ENCODE measurements at places on chromosomes 13 and 19.
A peak's percentile ranks its signal among the peaks of the same experiment; 100 is the strongest.

- DNase-seq = no peak
Observed at GRCh38 chr19:55487924-55488687, at the start of gene SSC5D. SSC5D (plus strand) TSS chr19:55488436; CDS start chr19:55488590, 154 bp downstream.

DNA sequence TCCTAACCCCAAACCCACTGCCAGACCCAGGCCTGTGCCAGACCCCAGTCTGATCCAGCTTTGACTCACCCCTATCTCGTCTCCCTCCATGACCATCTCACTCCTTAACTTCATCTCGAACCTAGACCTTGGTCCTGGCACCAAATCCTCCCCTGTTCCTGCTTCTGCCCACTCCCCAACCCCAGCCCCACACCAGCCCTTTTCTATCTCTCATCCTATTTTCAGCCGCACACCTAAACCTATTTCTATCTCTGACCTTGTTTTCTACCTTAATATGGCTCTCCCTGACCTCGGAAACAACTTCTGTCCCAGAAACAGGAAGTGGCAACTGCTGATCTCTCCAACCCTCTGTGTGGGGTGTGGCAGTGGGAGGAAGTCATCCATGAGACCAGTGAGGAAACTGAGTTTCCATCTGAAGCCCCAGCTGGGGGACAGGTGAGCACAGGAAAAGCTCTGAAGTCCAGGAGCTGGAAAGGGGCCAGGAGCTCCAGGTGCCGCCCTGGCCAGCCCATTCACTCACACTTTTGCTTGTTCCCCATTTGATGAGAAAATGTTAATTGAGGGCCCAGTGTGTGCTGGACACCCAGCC, 13.7 kb downstream of the PTH2 start:
- DNase-seq = no peak

- DNase-seq = no peak
Observed at GRCh38 chr13:62278271-62278670, 862.6 kb upstream of the PCDH20 start.

GRCh38 chr13:61246351-61246750, 169.3 kb downstream of the PCDH20 start:
- DNase-seq = no peak

GRCh38 chr19:35247526-35248309, 1.1 kb upstream of the LSR start:
- peak; percentile 69 for DNase-seq

GRCh38 chr19:19109601-19110000, 28.7 kb downstream of the TMEM161A start:
- no peak for DNase-seq

DNA sequence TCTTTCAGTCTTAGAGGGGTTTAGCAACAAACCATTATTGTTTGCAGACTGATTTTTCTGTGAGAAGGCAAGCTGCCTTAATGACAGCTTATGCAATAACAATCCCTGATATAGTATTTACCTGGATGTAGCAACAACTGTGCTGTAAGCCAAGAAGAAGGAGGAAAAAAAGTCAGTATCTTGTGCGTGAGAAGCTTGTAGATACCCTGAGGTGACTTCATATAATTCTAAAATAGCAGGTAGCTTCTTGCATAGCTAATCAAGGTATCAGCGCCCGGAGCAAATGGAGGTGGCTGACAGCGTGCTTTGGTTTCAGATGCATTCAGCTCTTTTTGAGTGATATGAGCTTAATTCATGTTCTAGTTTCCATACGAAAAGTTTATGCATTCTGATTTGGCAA, 309.8 kb downstream of the KLF5 start:
- DNase-seq = no peak

DNA sequence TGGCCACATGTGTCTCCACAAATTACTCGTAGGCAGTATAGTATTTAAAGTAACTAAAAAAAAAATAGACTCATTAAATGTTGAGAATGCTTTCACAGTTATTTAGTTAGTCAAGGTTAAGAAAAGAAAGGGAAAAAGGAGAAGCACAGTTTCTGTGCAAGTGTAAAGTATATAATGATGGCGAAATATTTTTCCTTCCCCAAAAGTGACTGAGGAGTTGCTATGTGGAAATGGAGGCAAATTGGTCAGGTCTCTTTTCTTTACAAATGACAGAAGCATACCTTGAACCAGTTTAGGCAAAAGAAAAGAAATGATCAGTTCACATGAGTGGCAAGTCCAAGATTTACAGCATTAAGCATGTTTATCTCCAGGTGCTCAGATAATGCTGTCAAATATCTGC, 18.0 kb downstream of the CSNK1A1L start:
- no peak for DNase-seq

DNA sequence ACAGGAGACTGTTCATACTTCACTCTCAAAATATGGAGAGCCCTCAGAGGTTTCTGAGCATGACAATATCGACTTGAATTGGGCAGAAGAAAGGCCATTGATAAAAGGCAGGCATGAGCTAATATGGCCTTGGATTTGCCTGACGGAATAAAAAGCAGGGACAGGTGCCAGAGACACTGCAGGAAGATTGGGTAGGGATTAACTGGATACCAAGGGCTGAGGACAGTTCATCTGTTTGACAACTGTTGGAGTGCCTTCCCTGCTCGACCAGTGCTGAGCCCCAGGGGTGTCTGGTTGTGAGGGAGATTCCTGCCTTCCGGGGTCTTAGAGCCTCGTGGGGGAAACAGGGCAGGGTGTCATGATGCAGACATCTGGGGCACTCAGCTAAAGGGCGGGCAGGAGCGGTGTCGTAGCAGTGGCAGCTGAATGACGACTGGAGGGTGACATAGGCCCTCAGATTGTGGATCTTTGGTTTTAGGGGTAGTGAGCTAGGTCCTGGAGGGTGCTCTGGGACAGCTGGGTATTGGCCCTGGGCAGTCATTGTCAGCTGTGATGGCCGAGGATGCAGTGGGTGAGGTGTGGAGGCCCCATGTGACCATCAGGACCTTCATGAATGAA, 12.3 kb downstream of the GATAD2A start:
- DNase-seq = no peak

DNA sequence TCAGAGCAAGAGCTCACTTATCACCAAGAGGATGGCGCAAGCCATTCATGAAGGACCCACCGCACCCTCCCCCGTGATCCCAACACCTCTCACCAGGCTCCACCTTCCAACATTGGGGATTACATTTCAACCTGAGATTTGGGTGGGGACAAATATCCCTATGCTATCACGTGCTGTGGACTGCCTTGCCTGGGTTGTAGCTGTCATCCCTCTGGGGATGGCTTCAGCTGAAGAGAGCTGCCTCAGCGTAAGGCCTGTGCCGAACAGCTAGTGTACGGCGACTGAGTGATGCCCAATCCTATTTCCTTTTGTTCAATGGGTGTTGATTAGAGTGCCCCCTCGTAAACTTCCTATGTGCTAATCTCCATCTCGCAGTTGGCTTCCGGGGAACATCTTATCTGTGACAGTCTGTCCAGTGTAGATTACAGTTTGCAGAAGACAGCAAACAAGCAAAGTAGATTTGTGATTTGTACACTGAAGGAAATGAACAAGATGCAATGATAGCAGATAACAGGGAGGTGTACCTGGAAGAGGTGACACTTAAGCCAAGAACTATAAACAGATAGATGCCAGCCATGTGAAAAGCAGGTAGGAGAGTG, 11.8 kb upstream of the RCBTB1 start:
- DNase-seq = no peak

- no peak for DNase-seq
Observed at GRCh38 chr13:113076681-113077401, 28.8 kb upstream of the F7 start.

- no peak for DNase-seq
Observed at GRCh38 chr13:27988520-27988919, at the start of gene URAD. URAD (minus strand) TSS chr13:27988693; CDS start chr13:27988637, 56 bp downstream.

DNA sequence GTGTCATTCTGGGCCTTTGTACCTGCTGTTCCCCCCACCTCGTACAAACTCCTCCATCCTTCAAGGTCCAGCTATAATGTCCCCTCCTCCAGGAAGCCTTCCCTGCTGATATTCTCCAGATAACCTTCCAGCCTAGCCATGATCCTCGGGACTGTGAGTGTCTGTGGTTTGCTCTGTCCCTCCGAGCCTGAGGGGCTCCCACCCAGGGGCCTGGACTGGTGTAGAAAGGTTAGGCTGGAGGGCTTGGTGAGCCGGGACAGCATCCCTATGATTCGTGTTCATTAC, 2.9 kb upstream of the COMP start:
- DNase-seq = no peak

DNA sequence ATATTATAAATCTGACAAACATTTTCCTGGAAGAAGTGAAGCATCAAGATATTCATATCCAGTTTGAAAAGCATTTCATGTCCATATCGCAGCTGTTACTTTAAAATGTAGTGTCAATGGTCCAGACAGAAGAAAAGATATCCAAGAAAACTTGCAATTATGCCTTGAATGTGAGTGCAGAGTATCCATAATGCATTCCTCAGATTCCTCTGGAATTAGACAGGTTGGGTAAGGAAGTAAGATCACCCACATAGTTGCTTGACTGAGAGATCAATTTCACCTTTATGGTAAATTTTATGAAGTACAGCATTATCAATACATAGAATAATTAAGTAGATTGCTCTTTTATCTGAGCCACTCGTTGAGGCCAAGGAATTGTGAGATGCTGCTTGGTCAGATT, 327.0 kb upstream of the SLITRK5 start:
- no peak for DNase-seq

GRCh38 chr13:48302871-48303358, 636 bp upstream of the RB1 start:
- no peak for DNase-seq

DNA sequence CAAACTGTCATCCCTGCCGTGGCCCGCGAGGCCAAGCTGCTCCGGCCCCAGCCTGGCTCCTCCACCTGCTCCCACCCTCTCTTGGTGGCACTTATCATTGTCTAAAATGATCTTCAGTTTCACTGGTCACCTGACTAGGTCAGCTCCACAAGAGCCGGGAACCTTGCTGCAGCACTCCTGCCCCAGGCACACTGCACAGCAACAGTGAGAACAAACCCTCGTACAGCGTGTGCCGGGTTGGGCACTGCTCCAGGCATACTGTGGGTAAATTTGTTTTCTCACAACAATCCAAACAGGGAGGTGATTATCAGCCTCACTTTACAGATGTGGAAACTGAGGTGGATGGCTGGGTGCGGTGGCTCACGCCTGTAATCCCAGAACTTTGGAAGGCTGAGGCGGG, 8.9 kb downstream of the DEDD2 start:
- no peak for DNase-seq

DNA sequence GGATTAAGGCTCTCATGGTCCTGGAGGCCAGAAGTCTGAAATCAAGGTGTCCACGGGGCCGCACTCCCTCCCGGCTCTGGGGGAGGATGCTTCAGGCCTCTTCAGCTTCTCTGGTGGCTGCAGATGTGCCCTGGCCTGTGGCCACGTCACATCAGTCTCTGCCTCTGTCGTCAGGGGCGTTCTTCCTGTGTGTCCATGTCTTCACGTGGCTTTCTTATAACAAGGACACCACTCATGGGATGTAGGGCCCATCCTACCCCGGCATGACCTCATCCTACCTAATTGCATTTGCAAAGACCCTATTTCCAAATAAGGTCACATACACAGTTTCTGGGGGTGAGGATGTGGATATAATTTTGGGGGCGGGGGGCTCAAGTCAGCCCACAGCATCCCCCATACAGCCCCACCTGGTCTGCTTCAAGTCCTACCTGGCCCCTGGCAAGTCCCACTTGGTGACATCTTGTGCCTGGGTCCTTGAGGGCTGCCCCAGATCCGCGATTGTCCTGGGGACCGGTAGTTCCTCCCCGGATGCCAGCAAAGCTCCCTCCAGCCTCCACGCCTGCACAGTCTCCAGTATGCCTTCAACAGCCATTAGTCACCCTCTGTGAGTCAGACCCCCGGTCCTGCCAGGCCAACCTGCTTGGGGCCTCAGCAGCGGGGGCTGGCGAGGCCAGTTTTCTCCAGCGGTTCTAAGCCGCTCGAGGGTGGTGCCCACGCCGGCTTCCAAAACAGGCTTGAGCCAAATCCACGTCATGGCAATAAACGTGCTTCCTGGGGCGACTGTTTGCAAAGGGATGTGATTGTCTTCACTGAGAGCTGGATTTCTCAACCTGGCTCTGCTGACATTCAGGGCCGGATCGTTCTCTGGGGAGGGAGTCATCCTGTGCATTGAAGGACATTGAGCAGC, 32.2 kb downstream of the MYO9B start:
- DNase-seq = peak; percentile 98

DNA sequence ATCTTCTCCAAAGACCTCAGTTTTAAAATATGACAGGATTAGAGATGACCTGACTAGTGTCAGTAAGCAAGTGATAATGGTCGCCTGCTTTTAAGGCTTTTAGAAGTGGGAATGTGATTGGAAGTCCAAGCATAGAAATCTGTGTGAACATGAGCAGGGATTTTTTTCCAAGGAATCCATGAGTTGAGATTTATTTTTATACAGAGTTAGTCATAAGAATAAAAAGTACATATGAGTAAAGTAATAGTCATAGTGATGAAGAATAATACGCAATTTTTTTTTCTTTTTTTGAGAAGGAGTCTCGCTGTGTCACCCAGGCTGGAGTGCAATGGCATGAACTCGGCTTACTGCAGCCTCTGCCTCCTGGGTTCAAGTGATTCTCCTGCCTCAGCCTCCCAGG, 1.6 kb downstream of the ZNF546 start:
- no peak for DNase-seq

DNA sequence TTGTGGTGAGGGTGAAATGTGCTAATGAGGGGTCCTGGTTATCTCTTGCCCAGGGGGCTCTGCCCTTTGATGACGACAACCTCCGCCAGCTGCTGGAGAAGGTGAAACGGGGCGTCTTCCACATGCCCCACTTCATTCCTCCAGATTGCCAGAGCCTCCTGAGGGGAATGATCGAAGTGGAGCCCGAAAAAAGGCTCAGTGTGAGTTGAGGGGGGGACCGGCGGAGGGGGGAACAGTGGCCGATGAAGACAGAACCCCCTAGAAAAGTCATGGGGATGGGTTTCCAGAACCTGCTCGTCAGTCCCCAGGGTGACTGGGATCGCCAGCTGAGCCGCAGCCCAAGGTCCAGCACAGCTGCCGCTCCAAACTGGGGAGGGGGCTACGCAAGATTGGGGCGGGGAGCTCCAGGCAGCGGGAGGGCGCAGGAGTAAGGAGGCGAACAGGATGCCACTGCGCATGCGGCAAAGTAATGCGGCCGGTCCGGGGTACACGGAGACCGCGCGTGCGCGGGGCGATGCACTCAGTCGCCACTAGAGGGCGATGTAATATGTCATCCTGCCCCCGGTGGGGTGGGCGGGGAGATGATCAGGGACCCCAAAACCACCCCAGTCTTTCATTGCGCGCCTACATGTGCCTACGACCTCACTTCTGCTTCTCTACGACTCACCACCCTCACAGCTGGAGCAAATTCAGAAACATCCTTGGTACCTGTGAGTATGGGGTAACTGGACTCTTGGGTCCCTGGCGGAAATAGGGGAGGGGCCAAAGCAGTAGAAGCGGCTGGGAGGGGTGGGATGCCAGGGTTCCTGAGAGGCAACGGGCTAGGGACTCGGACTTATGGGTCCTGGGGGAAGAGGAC, 17.9 kb downstream of the BRSK1 start:
- DNase-seq = no peak
